Left lung (tissue), 14 donors: ENCODE measurements at places on chromosomes 1 and 21. TPM values are rescaled to one million over a fixed set of nuclear protein-coding genes. Genes with fewer than 3 reads are reported as not detected.

Gene NIBAN1
- polyA plus RNA-seq, result 17.5 TPM

Gene SERTAD4
- 2.4 TPM for polyA plus RNA-seq

- DNase-seq, result no peak
Measured at GRCh38 chr1:17559615-17560419, 20.3 kb downstream of the ARHGEF10L start.

DNA sequence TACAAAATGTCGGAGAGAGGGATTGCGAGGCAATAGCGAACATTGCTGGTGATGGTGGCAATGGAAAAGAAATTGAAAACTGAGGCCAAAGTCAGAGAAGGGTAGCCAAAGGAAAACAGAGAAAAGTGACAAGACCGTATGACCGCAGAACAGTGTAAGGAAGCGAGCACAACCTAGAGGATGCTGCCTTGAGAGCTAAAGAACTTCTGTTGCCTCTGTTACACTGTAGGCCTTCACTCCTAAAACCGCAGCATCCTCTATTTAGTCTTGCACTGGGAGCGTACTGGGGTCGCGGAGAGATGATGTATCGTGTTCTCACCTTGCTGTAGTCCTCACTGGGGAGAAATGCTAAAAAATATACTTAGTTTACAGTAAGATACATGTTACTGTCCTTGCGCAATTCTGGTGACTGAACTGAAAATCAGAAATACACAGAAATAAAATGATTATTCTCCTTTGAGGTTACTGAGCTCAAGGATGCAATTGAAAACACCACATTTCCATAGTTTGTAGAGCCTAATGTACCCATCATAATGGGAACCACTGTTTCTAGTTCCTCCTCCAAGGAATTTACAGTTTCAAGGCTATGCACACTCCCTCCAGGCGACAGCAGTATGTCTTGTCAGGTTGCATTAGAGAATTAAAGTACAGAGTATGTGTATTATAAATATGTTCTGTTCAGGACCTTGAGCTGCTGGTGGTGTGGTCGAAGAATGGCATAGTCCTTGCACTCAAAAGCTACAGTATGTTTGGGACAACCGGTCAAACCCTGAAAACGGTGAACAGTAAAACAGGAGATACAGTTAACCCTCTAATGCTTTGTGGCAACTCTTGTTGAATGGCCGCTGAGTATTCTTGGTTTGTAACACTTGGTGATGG lies 1.3 kb downstream of the NEK7 start:
- DNase-seq, result no peak

Gene ARHGAP29
- polyA plus RNA-seq, result 59.7 TPM

DNA sequence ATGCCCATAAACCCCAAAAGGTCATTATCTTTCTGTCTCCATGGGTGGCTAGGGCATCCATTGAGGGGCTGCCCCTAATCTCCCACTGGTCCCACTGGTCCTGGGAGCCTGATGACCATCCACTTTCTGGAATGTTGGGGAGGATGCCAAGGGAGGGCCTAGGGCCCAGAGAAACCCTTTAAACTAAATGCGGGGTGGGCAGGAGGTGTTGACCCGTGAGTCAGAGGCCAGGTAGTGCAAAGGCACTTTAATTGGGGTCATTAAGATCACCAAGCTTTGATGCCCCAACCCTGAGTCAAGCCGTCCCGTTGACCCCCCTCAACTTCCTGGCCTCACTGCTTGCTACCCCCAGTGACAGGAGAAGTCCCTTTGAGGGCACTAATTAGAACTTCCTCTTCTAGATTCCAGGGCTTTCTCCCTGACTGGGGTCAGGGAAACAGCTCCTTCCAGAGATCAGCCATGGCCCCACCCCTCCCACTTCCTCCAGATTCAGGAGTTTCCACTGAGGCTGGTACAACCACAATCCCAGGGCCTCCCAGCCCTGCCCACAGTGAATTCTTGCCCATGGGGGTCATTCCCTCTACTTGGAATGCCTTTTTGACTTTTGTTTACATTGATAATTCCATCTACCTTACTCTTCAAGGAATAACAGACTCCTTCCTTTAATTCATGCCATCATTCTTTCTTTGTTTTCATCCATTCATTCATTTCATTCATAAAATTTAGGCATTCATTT lies 15.5 kb upstream of the SERINC2 start:
- no peak for DNase-seq

GRCh38 chr1:197811769-197812168 lies 36.5 kb upstream of the DENND1B start:
- no peak for DNase-seq

DNA sequence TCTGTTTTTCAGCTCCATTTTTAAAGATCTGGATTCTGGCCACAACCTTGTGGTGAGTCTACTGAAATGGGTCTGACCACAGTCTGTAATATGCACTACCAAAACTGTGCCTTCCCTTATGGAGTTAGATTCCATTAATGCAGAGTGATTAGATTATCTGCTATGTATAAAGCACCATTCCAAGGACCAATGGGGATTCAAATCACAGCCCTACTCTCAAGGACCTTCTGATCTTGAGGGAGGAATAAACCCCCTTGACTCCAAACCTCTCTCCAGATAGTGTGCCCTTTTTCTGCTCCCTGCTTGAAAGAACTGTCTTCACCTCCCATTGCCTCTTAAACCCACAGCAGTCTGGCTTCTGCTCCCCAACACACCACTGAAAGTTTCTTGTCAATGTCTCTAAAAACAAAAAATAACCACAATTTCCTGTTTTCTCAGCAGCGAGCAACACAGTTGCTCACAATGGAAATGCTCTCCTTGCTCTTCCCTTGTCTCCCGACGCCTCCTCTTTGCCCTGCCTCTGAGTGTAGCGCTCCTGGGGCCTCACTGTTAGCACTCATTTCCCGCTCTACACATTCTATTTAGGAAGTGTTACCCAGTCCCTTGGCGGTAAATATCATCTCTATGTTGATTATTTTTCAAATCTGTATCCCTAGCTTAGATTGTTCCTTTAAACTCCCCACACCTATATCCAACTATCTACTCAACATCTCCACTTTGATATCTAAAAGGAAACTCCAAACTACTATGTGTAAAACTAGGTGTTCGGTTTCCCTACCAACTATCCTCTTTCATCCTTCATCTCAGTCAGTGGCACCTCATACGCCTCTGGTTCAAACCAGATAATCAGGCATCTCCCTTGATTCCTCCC lies 13.6 kb downstream of the PCNX2 start:
- DNase-seq, result no peak

Gene RPRD2
- polyA plus RNA-seq, result 41.9 TPM

Gene KCNJ9
- polyA plus RNA-seq, result 0.10 TPM

- no peak for DNase-seq
Measured at GRCh38 chr1:214514819-214515383, 36.5 kb downstream of the PTPN14 start.

DNA sequence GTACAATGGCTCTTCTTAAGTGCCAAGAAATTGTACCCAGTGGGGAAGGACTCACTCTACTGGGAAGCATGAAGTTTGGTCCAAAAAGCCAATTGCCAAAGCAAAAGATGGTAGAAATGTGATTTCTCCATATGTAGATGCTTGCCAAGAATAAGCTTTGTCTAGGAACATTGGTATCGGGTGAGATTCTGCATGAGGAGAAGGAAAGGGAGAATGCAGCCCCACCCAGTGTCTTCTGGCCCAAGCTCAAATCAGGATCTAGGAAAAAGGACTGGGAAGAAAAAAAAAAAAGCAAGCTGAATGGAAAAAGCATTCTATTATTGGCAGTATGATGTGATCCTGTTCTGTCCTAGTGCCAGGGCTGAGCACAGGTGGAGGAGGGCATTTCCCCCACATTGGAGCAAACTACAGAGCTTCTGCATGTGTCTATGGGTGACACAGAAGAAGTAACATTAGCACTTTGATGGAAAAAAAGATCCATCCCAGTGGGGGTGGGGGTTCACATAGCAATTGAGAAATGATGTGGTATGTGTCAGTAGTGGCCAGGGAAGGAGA lies 226.6 kb downstream of the KCNH1 start:
- DNase-seq, result no peak

DNA sequence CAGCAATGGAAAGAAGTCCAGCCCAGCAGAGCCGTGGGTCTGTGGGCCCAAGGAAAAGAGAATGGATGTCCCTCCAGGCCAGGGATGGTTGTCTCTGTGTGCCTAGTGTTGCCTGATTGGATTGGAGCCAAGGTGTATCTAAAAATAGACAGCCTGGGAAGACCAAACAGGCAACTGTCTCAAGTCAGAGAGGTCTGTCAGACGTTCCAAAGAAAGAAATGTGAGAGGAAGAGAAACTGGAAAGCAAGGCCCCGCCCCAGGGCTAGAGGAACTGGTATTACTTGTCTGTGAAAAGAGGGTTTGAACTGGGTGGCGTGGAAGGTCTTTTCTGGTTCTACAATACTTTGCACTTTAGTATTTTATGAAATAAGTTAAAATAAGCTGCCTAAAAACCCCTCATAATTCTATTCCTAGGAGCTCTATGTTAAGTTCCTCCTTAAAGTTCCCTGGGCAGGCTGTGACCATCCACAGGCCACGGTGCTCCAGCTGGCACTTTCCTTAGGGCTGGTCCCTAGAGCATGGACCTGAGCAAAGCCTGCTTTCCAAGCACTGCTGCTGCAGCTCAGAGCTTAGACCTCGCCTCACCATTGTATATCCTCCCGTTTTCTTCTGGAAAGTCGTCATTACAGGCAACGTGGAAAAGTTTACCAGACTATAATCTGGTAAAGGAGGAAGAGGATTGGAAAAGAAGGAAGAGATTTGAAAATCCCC lies 151.6 kb downstream of the DISC1 start:
- DNase-seq, result peak; percentile 35

Gene TRIM67
- polyA plus RNA-seq, result 1.5 TPM
